ENCODE measurements at places on chromosomes 2 and 18. TPM values are rescaled to one million over a fixed set of nuclear protein-coding genes. Genes with fewer than 3 reads are reported as not detected.

The HOXD13 gene
- not detected for polyA plus RNA-seq

The TMEM37 gene
- polyA plus RNA-seq: not detected

The MC5R gene
- polyA plus RNA-seq: not detected

The SERPINB3 gene
- not detected for polyA plus RNA-seq

The PROC gene
- polyA plus RNA-seq: 0.40 TPM

Data from B cell (primary cell).